Common myeloid progenitor, CD34-positive (primary cell): ENCODE measurements at places on chromosomes 6 and 20.
A peak's percentile ranks its signal among the peaks of the same experiment; 100 is the strongest.

DNA sequence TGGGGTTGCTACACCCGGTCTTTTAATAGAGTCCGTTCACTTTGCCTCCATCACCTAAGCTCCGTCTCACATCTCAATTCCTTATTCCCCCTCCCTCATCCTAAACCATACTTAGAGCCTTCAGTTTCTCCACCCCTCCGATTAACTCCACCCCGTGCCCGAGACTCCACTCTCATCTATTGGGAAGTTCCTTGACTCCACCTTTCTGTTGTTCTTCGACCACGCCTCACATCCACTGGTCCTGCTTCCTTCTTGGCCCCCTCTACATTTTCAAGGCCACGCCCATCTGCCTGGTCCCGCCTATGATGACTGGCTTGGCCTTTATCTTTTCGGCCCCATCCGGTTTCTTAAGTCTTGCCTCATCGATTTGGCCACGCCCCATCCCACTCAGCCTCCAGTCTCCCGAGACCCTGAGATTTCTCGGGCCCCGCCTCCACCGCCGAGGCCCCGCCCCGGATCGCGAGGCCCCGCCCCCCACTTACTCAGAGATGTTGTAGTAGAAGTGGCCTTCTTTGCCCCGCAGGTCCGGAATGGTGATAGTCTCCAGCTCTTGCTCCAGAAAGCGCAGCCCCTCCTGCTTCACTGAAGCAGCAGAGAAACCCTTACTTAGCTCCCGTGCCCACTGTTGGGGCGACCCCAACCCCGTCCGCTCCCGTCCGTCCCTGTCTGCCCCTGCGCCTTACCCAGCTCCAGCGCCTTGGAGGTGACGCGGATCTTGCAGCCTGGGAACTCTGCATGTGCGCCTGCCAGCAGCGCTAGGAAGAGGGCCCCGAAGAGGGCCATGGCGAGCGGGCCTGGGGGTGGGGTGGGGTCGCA, 1.1 kb downstream of the PLTP start:
- peak; percentile 100 for DNase-seq

GRCh38 chr6:144162977-144163376, 12.7 kb downstream of the STX11 start:
- DNase-seq, result peak; percentile 74

GRCh38 chr6:158548418-158549161, 11.3 kb upstream of the TMEM181 start:
- no peak for DNase-seq

- peak; percentile 62 for DNase-seq
Measured at GRCh38 chr6:14635934-14636591, 518.5 kb downstream of the CD83 start.

DNA sequence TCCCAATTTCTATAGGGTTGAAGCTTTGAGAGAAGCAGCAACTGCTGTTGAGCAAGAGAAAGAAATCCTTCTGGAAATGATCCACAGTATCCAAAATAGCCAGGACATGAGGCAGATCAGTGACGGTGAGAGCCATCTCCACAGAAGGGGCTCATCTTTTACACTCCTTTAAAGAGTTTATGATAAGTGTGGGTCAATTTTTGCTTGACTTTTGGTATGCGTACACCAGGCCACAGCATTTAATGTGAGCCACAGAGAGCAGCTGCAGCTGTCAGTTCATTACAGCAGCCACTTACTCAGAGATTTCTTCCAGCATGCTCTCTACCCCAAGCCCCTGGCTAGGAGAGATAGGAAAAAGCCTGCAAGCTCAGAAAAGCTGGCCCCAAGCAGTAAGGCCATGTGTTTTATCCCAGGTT, 9.9 kb downstream of the BAG2 start:
- DNase-seq, result no peak

- DNase-seq, result no peak
Measured at GRCh38 chr6:143264986-143265764, 185.3 kb downstream of the ADAT2 start.

DNA sequence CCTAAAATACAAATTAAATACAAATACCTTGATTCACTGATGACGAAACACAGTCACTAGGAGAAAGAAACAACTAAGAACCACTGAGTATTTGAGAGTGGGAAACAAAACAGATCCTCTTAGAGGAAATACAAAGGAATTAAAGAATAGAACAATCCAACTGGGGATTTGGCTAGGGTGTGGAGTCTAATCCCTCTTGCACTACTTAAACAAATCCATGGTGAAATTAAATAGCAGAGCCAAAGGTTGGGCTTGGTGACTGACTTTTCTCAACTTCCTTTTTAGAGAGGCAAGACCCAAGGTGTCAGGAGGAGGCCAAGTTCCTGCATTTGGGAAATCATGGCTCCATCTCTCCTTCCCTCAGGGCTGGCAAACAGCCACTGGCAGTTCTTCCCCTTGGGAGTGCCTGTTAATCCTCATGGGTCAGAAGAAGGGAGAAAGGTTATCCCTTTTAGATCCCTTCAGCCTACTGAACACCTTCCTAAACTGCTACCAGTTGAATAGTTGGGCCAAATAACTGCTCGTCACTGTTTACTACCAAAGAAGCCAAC, 101.2 kb upstream of the TRAF3IP2 start:
- DNase-seq, result no peak

GRCh38 chr20:58024241-58024721, 204.2 kb downstream of the ANKRD60 start:
- no peak for DNase-seq

DNA sequence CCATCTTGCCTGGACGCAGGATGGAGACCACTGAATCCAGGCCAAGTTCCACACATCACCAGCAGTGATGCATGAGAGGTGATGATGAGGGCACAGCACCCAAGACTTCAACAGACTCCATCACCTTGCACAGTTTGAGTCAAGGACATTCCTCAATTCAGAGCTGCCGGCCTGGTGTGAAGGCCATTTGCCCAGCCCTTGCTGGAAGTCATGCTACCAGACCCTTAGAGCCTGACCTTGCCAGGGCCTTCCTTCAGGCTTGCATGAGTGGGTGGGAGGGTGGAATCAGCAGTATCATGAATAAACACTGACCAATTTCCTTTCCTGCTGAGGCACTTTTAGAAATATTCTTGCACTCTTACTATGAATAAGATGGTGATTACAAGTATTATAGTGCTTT, 130.2 kb upstream of the SSTR4 start:
- DNase-seq, result no peak

DNA sequence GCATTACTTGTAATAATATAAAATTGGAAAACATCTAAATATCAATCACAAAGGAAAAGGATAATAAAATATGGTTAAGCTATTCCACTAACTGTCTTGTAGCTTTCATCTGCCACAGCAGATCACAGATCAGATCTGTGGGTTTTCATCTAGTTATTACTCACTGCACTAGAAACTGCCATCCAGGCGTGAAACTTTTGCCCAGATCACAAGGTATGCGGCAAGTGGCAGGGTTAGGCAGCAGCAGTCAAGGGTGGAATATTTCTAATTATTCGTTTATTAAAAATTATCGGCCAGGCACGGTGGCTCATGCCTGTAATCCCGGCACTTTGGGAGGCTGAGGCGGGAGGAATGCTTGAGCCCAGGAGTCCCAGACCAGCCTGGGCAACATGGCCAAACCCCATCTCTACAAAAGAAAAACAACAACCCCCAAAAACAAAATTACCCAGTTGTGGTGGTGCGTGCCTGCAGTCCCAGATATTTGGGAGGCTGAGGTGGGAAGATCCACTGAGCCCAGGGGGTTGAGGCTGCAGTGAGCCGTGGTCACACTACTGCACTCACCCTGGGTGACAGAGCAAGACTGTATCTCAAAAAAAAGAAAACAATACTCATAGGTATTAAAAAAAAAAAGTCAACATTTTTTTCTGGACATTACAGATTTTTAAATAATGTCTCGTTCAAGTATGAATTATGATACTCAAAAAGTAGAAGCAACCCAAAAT, 32.1 kb downstream of the BEND3 start:
- DNase-seq, result no peak

DNA sequence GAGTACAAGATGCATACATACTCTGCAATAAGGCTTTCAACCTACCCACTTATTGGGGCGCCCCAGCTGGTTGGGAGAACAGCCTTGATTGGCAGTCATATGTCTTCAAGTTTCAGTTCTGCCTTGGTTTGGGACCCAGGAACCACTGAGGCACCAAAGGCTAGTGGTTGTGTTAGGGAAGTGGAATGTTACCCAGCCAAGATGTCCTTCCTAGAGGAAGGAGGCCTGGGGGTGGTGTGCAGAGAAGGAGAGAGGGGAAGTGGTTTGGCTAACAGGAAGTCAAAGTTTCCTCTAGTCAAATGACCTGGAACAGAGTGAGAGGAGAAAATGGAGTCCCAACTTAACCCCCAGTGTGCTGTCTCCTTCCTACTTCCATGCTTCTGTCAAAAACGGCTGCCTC, 59.4 kb downstream of the CD164 start:
- DNase-seq, result peak; percentile 25

DNA sequence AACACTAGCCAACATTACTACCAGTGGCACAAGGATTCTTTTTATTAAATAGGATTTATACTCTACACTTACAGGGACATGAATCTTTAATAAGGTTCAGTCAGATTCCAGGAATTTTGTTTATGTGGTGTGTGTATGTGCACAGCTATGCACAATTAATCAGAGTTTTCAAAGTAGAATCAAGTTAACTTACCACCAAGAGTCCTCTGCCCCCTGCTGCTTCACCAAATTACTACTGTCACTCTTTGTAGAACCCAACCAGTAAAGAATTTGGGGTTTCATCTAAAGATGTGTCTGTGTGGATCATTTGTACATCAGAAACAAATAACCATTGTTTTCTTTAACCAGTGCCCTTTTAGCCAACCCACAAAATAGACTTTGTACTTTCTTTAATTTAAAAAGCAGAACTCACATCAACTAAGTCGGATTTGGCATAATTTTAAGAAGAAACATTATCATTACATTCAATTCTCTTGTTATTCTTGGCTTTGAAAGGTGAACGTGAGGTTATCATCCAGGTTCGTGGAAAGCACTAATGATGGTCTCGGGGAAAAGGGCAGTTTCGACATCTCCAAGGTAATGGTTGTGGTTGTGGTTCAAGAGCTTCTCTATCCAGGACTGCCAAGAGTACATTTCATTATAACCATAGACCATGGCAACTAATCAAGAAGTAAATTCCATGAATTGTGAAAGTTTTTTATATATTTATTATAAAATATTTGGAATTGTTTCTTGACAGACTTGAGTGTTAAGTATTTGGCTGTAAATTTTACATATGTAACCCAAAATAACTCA, 514.3 kb upstream of the ID4 start:
- DNase-seq, result no peak

DNA sequence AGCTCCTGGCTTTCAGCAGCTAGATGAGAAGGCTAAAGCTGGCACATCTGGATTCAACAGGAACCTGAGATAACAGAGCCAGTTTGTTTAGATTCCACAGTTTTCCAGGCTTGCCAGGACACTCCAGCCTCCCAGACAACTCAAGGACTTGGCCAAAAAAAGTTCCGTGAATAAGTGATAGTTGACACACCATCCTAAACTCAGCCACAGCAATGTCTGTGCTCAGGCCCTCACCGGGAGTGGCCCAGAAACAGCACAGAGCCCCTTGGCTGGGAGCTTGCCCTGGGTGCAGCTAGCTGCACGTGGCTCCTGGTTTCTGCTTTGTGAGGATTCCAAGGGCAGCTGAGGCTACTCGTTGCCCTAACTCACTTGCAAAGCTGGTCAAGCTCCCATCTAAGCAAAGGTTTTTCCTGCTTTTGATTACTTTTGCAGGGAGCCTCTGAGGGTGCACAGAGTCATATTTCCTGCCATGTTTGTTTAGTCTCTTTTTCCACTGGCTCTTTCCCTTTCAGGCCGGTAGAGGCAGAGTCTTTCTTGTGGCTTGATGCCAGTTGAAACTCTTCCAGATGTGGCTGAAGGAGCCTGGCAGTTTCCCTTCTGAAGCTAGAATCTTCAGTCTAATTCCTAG, 118.3 kb upstream of the ECI2 start:
- DNase-seq, result peak; percentile 5

GRCh38 chr6:69044534-69044933, 409.5 kb downstream of the ADGRB3 start:
- no peak for DNase-seq

GRCh38 chr20:11234181-11234580, 560.4 kb upstream of the JAG1 start:
- no peak for DNase-seq

GRCh38 chr20:24437196-24438082, 32.0 kb upstream of the SYNDIG1 start:
- no peak for DNase-seq

- DNase-seq, result no peak
Measured at GRCh38 chr6:48917233-48917632, 545.8 kb downstream of the MMUT start.

- no peak for DNase-seq
Measured at GRCh38 chr20:38363004-38363747, 16.9 kb downstream of the LBP start.

GRCh38 chr20:62428002-62428372, 648 bp upstream of the RBBP8NL start:
- DNase-seq, result no peak

DNA sequence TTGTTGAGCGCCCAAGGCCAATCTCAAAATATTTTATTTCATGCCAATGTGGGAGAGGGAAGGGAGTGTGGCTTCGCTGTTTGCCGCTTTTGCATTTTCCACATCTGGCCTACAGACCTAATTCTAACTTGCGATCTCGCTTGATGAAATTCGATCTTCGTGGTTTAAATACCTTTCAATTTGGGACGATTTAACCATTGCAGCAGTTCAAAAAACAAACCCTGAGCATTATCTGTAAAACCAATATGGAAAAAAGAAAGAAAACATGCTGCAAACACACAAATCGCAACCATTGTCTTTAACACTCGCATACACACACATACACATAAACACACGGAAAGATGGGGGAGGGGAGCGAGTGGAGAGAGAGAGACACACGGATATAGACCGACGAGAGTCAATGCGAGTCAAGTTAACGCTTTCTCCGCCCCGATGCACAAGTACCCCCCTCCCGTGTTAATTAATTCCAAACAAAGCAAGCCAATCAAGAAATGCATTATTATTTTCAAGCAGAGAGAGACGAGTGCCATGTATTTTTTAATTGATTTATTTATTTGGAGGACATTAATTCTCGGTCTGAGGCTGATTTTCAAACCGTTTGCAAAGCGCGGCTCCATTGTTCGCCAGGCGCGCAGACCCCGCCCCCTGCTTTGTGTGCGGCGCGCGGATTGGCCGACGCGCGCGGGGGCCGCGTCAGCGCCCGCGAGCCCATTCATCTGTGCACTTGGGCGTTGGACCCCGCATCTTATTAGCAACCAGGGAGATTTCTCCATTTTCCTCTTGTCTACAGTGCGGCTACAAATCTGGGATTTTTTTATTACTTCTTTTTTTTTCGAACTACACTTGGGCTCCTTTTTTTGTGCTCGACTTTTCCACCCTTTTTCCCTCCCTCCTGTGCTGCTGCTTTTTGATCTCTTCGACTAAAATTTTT, at the start of gene MARCKS:
Gene MARCKS, plus strand, starts transcription at position 721 of the 931 bp plus-strand sequence. CDS start 401 bp downstream, outside the sequence.
- DNase-seq, result peak; percentile 81

GRCh38 chr6:154791556-154792317, 58.5 kb downstream of the SCAF8 start:
- no peak for DNase-seq

DNA sequence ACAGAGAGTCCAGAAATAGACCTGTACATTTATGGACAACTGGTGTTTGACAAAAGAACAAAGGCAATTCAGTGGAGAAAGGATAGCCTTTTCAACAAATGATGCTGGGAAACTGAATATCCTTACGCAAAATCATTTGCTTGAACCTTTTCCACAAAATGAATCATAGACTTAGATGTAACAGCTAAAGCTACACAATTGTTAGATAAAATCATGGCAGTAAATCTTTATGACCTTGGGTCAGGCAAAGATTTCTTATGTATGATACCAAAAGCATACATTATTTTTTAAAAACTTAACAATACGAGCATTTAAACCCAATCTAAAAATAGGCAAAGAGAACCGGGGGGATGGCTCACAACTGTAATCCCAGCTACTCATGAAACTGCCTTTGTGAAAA, 73.5 kb upstream of the DST start:
- DNase-seq, result no peak

- no peak for DNase-seq
Measured at GRCh38 chr20:44706301-44707017, 8.7 kb upstream of the CCN5 start.
